ENCODE measurements at places on chromosomes 12 and 14.

GRCh38 chr14:94120667-94121340 is 8.6 kb downstream of the IFI27L2 start:
- no peak for DNase-seq

DNA sequence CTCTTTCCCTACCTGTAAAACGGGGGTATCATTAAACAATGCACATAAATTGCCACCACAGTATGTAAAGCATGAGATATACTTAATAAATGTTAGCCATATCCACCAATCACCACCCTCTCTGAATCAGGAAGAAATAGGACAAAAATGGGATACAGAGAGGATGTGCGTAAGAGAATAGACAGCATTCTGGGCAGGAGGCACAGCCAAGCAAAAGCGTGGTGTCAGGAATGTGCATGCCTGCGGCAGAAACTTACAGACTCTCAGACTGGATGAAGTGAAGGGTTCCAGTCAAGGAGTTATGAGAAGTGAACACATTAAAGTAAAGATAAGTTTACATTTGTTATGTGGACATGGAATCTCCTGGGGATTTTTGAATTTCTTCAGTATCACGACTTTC is 121.7 kb upstream of the MDM1 start:
- DNase-seq: no peak

DNA sequence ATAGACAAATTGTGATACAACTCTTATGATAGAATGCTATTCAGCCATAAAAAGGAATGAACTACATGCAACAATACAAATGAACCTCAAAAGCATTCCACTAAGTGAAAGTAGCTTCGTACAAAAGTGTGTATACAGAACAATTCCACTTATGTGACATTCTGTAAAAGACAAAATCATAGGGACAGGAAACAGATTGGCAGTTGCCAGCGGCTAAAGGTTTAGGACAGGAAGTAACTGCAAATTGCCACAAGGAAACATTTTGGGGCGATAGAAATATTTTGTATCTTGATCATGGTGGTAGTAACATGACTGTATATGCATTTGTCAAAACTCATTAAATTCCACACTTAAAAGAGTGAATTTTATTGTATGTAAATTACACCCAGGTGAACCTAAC is 113.4 kb downstream of the CAPZA3 start:
- DNase-seq: no peak

- no peak for DNase-seq
Measured at GRCh38 chr14:75188520-75189268, 12.3 kb upstream of the TMED10 start.

DNA sequence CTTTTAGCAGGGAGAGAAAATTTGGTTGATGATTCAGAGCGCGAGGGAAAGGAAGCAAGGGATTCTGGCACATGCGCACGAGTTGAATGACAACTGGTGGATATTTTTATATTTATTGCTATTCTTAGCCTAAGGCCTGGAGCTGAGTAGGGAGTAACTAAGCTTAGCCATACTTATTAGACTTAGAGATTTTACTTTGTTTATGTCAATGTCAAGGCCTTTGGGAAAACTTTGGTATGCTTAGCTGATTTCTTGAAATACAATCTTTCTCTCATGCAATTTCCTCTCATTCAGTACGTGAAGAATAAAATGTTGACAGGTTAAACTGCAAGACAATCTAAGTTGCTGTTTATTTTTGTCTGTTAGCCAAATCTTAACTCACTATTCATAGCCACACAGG is 101.1 kb downstream of the CRADD start:
- DNase-seq: no peak

DNA sequence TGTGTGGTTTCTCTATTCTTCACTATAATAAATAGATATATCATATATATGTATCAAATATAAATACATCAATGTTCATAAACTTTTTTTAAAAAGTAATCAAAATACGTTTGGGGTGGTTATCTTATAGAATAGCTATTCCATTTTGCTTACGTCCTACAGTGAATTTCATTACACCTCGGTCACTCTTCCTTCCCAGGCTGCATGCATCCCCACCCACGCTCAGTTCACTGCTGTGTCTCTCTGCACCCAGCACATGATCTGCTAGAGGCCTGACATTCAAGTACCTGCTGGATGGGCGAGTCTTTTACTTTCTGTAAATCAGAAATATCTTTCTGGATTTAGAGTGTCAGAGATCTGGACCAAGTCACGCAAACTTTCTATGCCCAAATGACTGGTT is 3.6 kb downstream of the STX2 start:
- DNase-seq: no peak

- no peak for DNase-seq
Measured at GRCh38 chr12:2640709-2641108, 154.1 kb upstream of the FKBP4 start.

Data from stimulated activated CD4-positive, alpha-beta T cell treated with anti-CD3 and anti-CD28 coated beads, Interleukin-1b, Interleukin-23, amount 100 ng/mL, for 1 hour (primary cell).